ENCODE measurements at places on chromosomes 3 and 15. TPM values are rescaled to one million over a fixed set of nuclear protein-coding genes. Genes with fewer than 3 reads are reported as not detected.
A peak's percentile ranks its signal among the peaks of the same experiment; 100 is the strongest.

The EXOSC7 gene
- total RNA-seq: 97.9 TPM

The DNAH1 gene
- 9.9 TPM for total RNA-seq

The FGF7 gene
- not detected for total RNA-seq

The HDDC3 gene
- total RNA-seq: 39.9 TPM

DNA sequence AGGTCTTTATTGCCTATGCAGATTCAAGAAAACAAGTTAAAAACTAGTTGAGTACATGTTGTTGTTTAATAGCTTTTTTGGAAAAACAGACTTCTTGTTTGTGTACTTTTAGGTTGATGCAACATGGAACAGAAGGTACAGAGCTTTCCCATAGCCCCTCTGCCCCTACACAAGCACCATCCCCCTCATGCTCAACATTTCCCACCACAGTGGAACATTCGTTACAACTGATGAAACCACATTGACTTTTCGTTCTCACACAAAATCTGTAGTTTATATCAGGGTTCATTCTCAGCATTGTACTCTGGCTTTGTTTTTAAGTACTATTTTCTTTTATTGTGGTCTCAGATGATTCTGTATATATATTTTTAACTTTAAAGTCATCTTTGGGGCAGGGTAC is 1054.6 kb downstream of the NTRK3 start:
- H3K27me3 ChIP-seq: no peaks in the 10 kb centered on the region
- H3K36me3 ChIP-seq: no peaks in the 10 kb centered on the region
- DNase-seq: no peak
- no peak overlapping the region for H3K27ac ChIP-seq

- no peak overlapping the region for H3K4me3 ChIP-seq
- H3K36me3 ChIP-seq: peaks cover 62% of the 10 kb centered on the region
- peaks cover 68% of the 10 kb centered on the region for H3K4me1 ChIP-seq
- H3K27ac ChIP-seq: peak overlapping the region; percentile 15
- DNase-seq: no peak
Measured at GRCh38 chr3:56775838-56776555, 25.8 kb downstream of the ARHGEF3 start.

DNA sequence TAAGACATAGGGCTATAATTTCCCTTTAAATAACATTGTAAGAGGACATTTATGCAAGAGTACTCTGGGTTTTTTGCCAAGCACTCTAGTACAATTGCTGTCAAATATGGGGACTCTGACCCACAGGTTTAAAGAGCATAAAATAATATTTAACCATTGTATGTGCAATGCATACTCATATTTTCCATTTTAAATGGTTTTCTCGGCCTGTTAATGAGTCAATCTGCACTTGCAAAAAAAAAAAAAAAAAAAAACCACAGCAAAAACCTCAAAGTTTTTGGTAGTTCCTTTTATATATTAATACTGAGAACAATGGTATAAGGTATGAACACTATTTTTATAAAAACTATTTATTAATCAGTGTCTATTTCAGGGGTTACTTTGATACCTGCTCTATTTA is 304.0 kb upstream of the CBLB start:
- peaks cover 25% of the 10 kb centered on the region for H3K36me3 ChIP-seq
- peak overlapping the region; percentile 78 for H3K27ac ChIP-seq
- H3K4me3 ChIP-seq: peak overlapping the region; percentile 15
- DNase-seq: peak; percentile 64
- H3K4me1 ChIP-seq: peaks cover 48% of the 10 kb centered on the region

DNA sequence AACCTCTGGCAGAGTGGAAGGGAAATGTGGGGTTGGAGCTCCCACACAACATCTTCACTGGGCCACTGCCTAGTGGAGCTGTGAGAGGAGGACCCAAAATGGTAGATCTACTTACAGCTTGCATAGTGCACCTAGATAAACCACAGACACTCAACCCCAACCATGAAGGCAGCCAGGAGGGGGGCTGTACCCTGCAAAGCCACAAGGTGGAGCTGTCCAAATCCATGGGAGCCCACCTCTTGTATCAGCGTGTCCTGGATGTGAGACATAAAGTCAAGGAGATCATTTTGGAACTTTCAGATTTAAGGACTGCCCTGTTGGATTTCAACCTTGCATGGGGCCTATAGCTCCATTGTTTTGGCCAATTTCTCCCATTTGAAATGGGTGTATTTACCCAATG is 20.9 kb downstream of the TP63 start:
- no peaks in the 10 kb centered on the region for H3K4me1 ChIP-seq
- DNase-seq: no peak
- H3K27me3 ChIP-seq: no peaks in the 10 kb centered on the region
- H3K27ac ChIP-seq: no peak overlapping the region

DNA sequence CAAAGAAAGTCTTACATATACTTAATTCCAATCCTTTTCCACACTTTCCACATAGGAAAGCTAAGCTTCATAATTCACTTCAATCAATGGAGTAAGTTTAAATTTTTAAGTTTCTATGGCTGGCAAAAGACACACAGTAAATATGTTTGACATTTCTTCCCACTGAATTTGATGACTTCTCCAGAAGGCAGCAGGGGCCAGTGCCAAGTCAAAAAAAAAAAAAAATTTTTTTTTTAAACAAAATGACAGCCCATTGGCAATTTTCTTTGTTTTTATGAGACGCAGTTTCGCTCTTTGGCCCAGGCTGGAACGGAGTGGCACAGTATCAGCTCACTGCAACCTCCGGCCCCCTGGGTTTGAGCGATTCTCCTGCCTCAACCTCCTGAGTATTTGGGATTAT is 28.7 kb downstream of the ATP13A3 start:
- H3K27ac ChIP-seq: no peak overlapping the region
- H3K27me3 ChIP-seq: no peaks in the 10 kb centered on the region
- H3K4me3 ChIP-seq: no peak overlapping the region
- peaks cover 3% of the 10 kb centered on the region for H3K4me1 ChIP-seq
- peaks cover 33% of the 10 kb centered on the region for H3K36me3 ChIP-seq

GRCh38 chr15:52352086-52352485 is 56.5 kb upstream of the MYO5C start:
- DNase-seq: no peak
- H3K27me3 ChIP-seq: no peaks in the 10 kb centered on the region
- H3K4me1 ChIP-seq: peaks cover 2% of the 10 kb centered on the region
- H3K4me3 ChIP-seq: no peak overlapping the region
- peaks cover 18% of the 10 kb centered on the region for H3K36me3 ChIP-seq
- H3K27ac ChIP-seq: no peak overlapping the region

- no peaks in the 10 kb centered on the region for H3K36me3 ChIP-seq
- H3K27me3 ChIP-seq: peaks cover 29% of the 10 kb centered on the region
- no peak overlapping the region for H3K4me3 ChIP-seq
Measured at GRCh38 chr3:16877505-16877904, 7.2 kb upstream of the PLCL2 start.

DNA sequence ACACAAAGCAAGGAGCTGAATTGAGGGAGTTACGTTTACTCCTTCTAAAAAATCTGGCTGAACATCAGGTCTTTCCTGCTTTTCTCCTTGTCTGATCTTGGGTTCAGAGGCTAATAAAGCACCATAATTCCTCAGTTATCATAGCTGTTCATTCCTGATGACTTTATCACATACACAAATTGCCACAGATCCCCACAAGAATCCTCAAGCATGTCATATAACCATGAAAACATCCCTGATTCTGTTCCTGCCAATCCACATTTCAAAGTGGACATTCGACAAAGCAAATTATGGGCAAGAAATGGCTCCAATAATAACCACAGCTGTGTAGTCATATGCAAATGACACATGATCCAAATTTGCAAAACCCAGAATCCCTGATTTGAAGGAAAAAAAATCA is 321.3 kb downstream of the MEX3B start:
- no peaks in the 10 kb centered on the region for H3K4me1 ChIP-seq
- no peak for DNase-seq
- no peak overlapping the region for H3K4me3 ChIP-seq
- no peak overlapping the region for H3K27ac ChIP-seq
- H3K27me3 ChIP-seq: no peaks in the 10 kb centered on the region

DNA sequence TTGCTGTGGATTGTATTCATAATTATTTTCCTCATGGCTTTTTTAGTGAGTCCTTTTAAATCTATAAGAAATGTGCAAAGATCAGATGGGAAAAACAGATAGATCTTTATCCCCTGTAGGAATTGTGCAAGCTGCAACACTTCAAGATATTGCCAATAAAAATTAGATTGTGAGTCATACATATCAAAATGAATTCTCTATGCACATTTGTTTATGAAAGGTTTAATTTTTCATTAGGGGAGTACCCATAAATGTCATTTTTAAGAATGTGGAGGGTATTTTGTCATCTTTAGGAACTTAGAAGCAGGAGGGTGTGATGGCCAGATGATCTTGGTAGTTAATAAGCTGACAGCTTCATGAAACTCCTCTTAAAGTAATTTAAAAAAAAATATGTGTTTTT is 2.9 kb downstream of the PIAS1 start:
- H3K4me3 ChIP-seq: no peak overlapping the region
- no peak overlapping the region for H3K27ac ChIP-seq
- H3K36me3 ChIP-seq: peaks cover 8% of the 10 kb centered on the region
- no peak for DNase-seq

GRCh38 chr15:22229990-22230819 is 149.9 kb downstream of the OR4M2 start:
- no peak overlapping the region for H3K27ac ChIP-seq
- H3K36me3 ChIP-seq: no peaks in the 10 kb centered on the region
- peaks cover 9% of the 10 kb centered on the region for H3K27me3 ChIP-seq
- no peak overlapping the region for H3K4me3 ChIP-seq

DNA sequence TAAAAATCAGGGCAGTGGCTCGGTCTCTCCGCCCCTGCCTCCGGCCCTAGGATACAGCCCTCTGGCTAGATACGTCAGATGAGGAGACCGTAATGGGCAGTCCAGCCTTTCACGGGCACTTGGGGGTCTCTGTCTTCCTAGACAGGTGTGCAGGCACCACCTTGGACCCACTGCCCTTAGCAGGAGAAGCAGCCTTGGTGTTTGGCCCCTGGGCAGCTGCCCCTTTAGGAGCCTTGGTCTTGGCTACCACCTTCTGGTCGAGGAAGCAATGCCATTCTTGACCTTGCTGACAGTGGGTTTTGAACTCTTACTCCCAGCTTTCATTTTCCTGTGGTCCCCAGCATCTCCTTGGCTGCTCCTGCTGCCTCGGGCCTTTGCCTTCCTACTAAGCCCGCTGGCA is 149.7 kb upstream of the FRMD4B start:
- no peak overlapping the region for H3K27ac ChIP-seq
- no peak overlapping the region for H3K4me3 ChIP-seq
- DNase-seq: no peak
- no peaks in the 10 kb centered on the region for H3K36me3 ChIP-seq
- H3K27me3 ChIP-seq: peaks cover 15% of the 10 kb centered on the region

DNA sequence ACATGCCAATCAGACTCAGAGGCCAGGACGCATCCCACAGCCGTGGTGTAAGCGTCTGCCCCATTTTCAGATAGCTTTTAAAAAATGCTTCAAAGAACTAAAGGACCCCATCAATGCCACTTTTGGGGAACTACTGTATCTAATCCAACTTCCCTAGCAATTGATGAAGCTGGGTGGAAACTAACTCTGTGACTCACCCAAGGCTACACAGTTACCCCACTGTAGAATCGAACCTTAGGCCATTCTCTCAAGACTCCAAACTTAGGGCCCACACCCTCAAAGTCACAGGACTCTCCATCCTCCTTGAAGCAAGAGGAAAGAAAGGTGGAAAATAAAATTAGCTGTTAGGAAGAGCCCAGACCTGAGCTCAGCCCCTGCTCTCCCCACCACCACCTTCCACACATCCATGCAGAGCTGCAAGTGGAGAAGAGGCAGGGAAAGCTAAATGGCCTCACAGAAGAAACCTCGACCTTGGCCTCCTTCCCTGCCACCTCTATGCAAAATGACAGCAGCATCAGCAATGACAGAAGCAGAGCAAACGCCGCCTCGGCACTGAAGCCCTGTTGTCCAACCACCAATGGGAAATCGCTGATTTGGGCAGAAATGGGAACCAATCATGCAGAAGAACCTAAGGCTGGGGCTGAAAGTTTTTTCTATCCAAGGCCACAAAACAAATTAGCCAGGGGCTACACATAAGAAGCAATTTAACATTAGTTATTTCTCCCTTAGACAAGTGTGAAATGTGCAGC is 22.2 kb downstream of the ANP32A start:
- no peak overlapping the region for H3K4me3 ChIP-seq
- peak overlapping the region; percentile 51 for H3K27ac ChIP-seq
- peaks cover 79% of the 10 kb centered on the region for H3K4me1 ChIP-seq
- no peaks in the 10 kb centered on the region for H3K27me3 ChIP-seq
- H3K36me3 ChIP-seq: peaks cover 25% of the 10 kb centered on the region
- no peak for DNase-seq

GRCh38 chr3:94481226-94481898 is 418.5 kb downstream of the NSUN3 start:
- no peaks in the 10 kb centered on the region for H3K27me3 ChIP-seq
- no peak for DNase-seq
- H3K4me1 ChIP-seq: no peaks in the 10 kb centered on the region
- H3K36me3 ChIP-seq: no peaks in the 10 kb centered on the region
- no peak overlapping the region for H3K27ac ChIP-seq
- no peak overlapping the region for H3K4me3 ChIP-seq

GRCh38 chr3:42010530-42010929 is 48.6 kb upstream of the ULK4 start:
- H3K36me3 ChIP-seq: peaks cover 8% of the 10 kb centered on the region
- H3K4me1 ChIP-seq: peaks cover 26% of the 10 kb centered on the region
- no peak overlapping the region for H3K27ac ChIP-seq
- DNase-seq: no peak
- H3K4me3 ChIP-seq: no peak overlapping the region
- no peaks in the 10 kb centered on the region for H3K27me3 ChIP-seq

GRCh38 chr3:15318661-15319060 is 13.7 kb downstream of the SH3BP5 start:
- no peak overlapping the region for H3K27ac ChIP-seq
- no peak for DNase-seq
- H3K4me1 ChIP-seq: peaks cover 49% of the 10 kb centered on the region

- no peak overlapping the region for H3K27ac ChIP-seq
- no peaks in the 10 kb centered on the region for H3K27me3 ChIP-seq
- no peak overlapping the region for H3K4me3 ChIP-seq
- DNase-seq: peak; percentile 93
- peaks cover 9% of the 10 kb centered on the region for H3K4me1 ChIP-seq
Measured at GRCh38 chr15:73908030-73908821, 18.0 kb upstream of the LOXL1 start.

- H3K27me3 ChIP-seq: peaks cover 4% of the 10 kb centered on the region
- peak overlapping the region; percentile 89 for H3K4me3 ChIP-seq
- H3K36me3 ChIP-seq: no peaks in the 10 kb centered on the region
- no peak for DNase-seq
Measured at GRCh38 chr15:88913850-88914169, 631 bp upstream of the MFGE8 start.

- H3K4me1 ChIP-seq: no peaks in the 10 kb centered on the region
- DNase-seq: no peak
- no peaks in the 10 kb centered on the region for H3K36me3 ChIP-seq
- H3K4me3 ChIP-seq: no peak overlapping the region
- peaks cover 3% of the 10 kb centered on the region for H3K27me3 ChIP-seq
- H3K27ac ChIP-seq: no peak overlapping the region
Measured at GRCh38 chr15:68603216-68603595, 24.4 kb downstream of the CORO2B start.

DNA sequence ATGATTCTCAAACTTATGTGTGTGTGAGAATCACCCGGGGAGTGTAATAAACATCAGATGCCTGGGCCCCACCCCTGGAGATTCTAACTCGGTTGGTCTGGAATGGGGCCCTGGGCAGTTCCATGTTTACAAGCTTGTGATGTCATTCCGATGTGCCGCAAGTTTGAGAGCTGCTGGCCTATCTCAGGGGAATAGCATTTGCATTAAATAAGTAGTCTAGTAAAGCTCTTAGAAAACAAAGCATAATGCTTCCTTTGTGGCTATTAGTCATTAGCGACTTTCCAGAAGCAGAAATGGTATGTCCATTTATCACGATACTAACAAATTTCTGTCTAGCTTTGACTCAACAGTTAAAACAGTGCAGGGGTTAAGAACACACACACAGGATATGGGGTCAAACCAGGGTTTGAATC is 20.9 kb downstream of the PGBD4 start:
- H3K27me3 ChIP-seq: peaks cover 10% of the 10 kb centered on the region
- no peak overlapping the region for H3K4me3 ChIP-seq
